Stimulated activated naive CD4-positive, alpha-beta T cell treated with Interleukin-2 at 50 U/mL for 16 hours (primary cell): ENCODE measurements at places on chromosomes 4 and X.

DNA sequence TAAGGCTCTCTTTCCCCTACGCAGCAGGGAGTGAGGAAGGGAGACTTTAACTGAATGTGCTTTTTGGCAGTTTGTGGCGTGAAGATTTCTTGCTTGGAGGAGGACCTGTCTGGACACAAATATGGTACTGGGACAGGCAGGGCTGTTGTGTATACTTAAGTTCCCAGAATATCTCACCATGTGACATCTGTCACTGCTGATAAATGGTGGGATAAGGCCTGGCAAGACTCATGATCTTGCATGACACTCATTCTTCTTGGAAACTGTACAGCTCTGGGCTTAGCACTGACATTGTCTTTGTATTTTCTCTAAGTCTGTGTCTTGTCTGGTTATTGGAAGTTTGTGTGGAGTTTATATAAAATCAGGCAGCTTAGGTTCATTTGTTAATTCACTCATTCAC lies 93.1 kb downstream of the STK32B start:
- no peak for DNase-seq

DNA sequence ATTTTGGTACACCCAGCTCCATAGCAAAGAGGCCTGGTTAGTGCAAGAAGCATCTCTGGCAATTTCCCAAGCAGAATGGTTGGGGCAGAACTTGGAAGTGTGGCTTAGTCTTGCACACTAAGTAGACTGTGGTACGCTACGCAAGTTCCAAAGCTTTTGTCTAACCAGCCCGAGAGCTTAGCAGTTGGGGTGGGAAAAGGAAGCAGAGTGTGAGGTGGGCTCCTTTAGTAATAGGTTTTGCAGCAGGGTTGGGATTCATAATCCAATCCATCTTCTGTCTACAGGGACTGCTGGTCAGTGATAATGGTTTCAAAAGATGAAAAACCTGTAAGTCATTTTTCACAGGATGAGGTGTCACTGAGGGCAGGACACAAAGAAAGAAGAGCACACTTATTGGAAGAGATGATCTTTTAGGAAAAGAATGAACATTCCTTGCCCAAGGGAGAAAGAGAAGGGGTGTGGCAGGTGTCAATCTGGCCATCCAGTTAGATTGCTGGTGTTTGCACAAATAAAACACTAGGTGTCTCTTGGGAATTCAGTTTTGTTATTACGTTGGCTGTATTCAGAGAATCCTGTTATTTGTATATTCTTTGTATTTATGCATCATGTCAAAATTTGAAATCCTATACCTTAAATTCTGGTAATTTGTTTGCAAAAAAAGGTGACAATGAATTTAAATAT lies 244.3 kb downstream of the GPAT3 start:
- no peak for DNase-seq

DNA sequence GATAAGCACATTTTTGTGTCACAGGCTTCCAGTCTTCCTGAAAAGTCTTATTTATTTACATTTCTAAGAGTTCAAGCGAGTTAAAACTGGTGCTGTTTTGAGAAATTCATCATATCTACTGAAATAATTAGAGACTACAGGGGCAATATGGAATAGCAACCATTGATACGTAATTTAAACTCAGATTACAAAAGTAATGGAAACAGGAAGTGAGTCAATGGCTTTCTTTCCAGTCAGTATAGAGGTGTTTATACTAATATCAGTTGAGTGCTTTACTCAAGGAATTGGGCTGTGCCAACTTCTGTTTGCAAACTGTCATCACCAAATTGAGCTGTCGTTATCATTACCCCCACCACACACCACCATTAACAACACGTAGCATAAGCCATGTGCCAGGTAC lies 222.7 kb downstream of the COL25A1 start:
- DNase-seq = no peak

DNA sequence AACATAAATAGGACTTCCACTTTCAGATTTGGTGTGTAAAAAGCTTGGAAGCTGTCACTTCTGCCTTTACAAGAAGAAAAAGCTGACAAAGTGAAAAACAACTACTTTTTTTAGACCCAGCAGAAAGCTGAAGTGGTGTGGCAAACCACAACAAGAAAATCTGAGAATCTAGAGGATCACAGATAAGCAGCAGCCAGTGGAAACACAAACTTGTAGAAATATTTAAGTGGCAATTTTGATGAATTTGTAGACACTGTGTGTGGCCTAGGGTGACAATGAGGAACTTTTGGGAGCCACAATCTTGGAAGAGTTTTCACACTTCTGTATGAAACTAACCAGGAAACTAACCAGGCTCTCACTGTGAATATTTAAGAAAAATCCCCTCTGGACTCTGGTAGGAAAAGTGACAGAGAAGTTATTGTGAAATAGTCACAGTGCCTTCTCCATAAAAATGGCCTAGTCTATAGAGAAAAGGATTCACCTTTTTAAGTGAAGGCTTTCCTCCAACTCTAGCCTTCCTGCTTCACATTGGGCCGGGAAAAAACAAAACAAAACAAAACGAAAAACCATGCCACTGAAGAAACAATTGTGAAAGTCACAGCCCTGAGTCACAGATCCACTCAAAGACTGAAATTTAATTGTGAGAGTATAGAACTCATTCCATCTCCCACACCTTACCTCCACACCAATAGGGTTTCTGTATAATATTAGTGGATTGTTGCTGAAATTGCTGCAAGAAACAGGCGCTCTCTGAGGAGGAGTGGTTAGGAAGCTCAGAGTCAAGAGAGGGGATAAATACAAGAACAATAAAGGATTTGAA lies 26.7 kb upstream of the GUCY1A1 start:
- no peak for DNase-seq

- no peak for DNase-seq
These were observed 216.4 kb upstream of the TET2 start for GRCh38 chr4:104930298-104930697.

DNA sequence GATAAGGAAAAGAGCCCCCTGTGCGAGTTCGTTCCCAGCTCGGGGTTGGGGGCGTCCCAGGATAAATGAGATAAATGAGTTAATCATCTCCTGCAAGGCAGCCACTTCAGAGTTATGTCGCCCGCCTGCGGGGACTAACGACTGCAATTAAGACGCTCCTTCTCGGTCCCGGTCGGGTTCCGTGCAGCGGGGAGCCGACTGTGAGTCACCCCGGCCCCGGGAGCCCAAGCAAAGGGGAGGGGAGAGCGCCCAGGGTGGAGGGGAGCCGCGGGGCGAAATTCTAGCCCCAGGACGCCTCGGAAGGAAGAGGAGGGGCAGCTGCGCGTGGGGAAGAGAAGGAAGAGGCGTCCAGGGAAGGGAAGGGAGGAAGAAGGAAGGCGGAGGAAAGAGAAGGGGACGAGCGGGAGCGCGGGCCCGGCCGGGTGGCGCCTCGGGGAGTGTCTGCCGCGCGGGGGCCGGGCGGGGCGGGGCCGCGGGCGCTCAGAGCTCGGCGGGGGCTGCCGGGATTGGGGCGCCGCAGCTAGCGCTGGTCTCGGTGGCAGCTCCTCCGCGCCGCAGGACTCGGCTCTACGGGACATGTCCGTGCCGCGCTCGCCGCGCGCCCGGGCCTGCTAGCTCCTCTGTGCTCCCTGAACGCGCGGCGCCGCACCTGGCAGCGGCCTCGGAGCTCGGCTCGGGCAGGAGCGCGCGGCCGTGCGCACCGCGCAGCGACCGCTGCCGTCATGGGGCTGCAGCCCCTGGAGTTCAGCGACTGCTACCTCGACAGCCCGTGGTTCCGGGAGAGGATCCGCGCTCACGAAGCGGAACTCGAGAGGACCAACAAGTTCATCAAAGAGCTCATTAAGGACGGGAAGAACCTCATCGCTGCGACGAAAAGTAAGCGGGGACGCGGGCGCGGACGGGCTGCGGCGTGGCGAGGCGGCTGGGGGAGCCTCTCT lies at the start of gene ARHGAP10:
TSS of gene ARHGAP10 (plus strand) at position 509 of the 938 bp plus-strand sequence. CDS start at position 723, 214 bp downstream.
- DNase-seq = peak; percentile 67

DNA sequence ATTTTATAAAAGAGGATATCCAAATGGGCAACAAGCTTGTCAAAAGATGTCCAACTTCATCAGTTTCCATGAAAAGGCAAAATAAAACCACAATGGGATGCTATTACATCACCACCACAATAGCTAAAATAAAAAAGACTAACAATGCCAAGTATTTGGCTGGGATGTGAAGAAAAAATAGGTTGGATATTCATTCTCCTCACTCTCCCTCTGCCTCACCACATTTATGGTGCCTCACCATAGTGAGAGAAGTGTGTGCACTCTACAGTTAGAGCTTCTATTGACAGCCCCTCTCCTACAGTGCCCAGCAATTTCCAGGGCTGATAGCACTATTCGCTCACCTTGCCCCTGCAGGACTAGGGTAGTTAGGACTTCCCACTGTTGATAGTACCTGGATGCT lies 25.5 kb downstream of the VEGFC start:
- DNase-seq = no peak

DNA sequence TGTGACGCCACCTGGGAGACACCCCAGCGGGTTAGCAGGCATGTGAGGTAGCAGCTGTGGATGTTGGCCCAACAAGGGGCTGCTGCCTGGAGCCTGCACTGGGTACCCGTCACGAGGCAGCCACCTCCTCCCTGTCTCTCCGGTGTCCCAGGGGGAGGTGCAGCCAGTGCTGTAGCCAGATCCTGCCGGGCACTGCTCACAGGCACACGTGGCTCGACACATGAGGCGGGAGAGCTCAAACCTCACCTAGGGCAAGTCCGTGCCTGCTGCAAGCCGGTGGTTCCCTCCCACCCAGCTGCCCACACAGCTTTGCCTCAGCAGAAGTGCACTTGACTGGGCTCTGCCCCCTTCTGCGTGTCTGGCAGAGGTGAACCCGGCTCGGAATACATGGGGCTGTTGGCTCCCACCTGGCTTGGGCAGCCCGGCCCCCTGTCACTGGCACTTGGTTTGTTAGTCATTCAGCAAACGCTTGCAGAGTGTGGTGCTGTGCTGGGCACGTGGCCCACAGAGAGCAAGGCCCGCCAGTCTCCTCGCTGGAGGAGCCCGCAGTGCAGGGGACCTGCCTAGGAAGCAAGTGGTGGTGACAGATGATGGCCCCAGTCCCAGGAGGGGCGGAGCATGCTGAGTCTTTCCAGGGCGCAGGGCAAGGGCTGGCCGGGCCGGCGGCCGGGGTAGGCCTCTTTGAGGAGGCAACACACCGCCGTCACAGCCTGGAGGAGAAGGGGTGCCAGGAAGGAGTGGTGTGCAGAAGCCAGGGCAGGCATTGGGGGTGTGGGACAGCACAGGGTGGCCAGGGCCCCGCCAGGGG lies 10.1 kb upstream of the SH3TC1 start:
- DNase-seq = no peak

GRCh38 chr4:47075262-47075661 lies 43.9 kb downstream of the GABRB1 start:
- DNase-seq = no peak

- no peak for DNase-seq
These were observed 980.9 kb downstream of the FSTL5 start for GRCh38 chr4:161182913-161183312.

GRCh38 chr4:101556842-101557241 lies 209.5 kb upstream of the PPP3CA start:
- peak; percentile 1 for DNase-seq
